ENCODE measurements at places on chromosomes 3 and 15.

DNA sequence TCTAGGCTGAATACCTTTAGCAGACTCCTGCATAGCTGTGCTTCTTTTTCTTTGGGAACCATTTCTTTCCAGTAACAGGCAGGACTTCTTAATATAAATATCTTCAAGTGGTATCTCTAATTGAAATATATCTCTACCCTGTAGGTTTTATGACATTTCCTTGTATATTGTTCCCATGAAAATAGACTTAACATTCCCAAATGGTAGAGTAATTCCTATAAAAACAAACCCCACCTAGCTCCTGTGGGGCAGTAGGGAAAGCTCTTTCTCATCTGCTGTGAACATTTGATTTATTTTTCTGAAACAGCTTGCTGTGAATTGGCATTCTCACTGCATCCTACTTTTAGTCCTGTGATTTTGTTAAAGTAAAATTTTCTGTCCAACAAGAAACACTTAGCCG lies 20.8 kb downstream of the SELENOT start:
- DNase-seq = no peak

- peak; percentile 7 for DNase-seq
These were observed 122.7 kb upstream of the MNS1 start for GRCh38 chr15:56587686-56588085.

DNA sequence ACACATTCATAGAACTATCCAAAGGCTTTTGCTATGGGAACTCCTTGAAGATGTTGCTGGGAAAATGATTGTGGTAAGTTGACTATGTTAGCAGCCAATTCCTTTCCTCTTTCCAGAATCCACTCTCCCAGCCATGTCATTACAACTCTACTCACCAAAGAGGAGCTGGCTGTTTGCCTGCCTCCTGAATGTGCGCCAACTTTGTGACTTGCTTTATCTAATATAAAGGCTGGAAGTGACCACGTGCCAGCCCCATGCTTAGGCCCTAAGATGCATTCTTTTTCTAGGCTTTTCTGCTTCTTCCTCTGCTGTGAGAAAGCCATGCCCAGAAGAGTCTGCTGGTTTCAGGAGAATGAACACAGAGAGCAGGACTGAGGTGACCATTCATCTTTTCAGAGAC lies 182.2 kb downstream of the GABRB3 start:
- DNase-seq = no peak

DNA sequence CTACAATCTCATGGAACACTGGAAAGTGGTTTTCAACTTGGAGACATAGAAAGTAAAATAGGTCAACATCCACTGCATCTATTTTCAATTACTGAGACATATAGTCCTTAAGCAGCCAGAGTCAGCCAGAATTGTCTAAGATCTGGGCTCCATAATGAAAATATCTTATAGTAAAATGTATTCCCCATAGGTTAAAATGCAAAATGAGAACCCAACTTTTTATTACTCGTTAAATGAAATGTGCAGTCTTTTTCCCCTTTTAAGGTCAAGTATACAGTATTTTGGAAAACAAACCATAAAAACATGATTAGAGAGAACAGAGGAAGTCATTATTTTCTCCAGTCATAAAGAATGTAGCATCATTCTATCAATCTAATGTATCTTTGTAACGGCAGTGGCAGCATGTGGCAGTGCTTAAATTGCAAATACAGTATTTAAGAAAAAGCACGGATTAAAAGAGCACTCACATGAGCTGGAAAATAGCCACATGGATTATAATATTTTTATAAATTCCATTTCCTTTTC lies 64.4 kb upstream of the CPB1 start:
- DNase-seq = no peak

DNA sequence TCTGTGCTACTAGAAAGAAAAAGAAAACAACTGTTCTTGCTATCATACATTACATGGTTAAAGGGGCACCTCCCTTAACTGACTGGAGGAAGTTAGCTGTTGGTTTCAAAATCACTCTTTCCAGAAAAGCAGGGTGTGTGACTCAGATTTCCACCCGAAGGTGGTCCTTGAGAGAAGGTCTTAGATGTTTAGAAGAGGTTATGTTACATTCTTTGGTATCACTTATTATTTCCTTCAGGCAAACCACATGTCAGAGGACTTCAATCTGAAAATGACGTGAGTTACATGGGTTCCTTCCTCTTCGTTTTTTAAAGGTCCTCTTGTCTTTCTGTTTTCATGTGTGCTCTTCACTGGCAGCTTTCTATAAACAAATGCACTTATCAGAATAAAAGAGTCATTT lies 307.9 kb upstream of the CBLB start:
- DNase-seq = no peak

- no peak for DNase-seq
These were observed 104.3 kb downstream of the CMSS1 start for GRCh38 chr3:99921986-99922385.

Data from myocyte (in vitro differentiated cells).